Activated CD4-positive, alpha-beta memory T cell treated with anti-CD3 and anti-CD28 coated beads, Interleukin-2, amount 10 ng/mL, durations not matched to agents 7 days and 5 days (primary cell): ENCODE measurements at places on chromosomes 16 and 17.

DNA sequence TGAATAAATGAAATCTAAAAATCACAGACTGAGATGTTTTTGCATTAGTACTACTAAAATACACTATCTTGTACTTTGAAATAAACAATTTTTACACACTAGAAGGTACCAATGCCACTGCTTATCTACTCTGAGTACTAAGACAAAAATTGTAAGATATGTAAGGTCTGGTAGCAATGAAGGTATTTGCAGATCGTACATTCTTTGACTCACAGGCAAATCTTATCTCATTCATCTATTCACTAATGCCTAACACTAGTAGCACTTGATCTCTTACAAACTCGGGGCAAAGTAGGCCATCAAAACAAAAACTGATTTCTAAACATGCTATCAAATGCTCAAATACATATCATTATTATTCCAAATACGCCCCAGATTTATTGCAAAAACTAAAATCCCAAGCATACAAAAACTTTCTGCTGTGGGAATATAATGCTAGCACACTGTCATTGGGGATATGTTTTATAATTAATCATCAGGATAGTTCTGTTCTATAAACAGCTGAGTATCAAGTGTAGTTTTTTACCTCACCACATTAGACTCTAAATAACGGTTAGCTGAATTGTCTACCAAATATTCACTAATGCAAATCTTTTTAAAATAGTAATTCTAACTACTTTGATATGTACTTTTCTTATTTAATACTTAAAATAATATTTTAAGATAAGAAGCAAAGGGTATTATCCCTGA is 68.0 kb downstream of the MED13 start:
- no peak for DNase-seq

DNA sequence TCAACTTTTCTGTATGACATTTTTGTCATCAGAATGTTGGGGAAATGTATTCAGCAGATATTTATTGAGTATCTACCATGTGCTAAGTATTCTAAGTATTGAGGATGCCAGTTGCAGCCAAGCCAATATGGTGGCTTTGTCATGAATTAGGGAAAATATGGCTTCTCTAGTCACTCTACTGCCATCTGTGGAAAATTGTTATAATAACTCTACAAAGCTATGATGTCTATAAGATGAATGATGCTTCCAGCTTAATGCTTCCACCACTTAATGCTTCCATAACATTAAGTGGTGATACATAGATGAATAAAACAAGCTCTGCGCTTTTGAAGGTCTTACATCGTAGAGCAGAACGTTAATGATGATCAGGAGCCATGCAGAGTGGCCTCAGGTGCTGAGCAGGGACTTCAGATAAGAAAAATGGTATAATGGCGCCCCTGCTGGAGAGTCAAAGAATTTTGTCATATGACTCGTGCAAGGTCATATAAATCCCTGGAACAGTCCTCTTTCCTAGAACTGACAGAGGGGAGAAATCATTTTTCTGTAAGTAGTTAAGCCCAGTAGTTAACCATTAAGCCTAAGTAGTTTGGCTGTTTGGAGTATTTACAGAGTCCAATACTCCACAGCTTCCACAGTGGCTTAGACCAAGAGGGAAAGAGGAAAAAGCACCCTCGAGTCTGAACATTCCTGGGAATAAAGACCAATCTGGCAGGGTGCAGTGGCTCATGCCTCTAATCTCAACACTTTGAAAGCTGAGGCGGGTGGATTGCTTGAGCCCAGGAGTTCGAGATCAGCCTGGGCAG is 2.7 kb upstream of the TMIGD1 start:
- peak; percentile 63 for DNase-seq

DNA sequence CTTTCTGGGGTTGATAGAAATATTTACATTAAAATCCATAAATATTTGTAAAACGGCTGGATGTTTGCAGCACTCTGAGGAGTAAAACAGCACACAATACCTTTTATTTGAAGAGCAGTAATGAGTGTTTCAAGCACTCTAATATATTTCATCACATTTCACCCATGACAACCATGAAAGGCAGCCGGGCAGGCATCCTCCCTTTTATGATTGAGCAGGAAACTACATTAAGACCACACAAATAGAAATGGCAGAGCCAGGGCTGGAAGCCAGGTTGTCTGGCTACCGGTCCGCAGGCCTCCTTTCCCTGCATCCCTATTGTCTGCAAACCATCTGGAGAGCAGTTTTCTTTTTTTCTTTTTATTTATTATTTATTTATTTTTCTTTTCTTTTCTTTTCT is 23.1 kb upstream of the GPRC5C start:
- no peak for DNase-seq

DNA sequence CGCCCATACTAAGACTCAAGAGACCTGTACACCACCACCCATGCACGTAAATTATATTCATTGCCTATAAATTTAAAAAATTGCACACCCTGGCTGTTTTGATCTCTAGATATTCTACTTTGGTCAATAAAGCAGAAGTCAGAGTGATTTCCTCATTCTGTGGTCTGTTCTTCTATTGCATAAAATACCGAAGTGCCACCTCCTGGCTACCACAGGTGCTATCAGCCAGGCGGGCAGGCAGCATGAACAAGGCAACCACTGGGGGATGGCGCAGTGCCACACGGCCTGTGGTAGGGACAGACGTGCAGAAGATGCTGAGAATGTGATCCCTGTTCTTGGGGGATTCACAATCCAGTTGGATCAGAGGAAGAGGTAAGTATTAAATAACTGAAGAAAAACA is 122.3 kb downstream of the CDK5R1 start:
- DNase-seq: peak; percentile 79

DNA sequence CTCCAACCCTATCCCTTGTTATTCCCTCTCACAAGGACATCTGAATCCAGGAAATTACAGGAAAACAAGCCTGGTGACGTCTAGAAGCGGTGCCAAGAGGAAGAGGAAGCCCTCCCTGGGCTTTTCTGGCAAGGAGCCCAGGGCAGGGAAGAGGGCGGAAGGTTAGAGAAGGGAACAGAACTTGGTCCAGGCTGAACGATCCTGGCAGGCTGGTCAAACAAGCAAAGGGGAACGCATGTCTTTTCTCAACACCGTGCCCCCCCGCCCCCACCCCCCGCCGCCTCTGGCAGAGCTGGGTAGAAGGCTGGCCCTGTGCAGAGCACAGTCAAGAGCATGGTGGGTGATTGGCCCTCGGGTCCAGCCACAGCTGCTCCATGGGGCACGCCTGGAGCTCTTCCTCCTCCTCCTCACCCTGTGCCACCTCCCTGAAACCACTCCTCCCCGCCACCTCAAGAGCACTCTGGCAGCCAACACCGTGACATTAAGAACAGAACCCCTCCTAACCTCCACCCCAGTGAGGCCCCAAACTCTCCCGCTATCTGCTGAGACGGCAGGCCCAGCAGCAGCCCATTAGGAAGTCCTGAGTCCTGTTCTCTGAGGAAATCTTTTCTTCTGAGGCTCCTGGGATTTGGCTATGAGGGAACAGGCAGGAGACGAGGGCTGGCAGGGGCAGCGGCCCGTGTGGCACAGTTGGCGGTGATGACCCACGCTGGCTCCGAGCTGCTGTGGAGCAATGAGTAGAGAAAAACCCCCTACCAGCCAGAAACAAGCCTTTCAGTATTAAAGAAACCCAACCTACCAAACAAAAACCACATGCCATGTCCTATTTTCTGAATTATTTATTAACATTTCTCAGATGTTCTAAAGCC is 7.3 kb downstream of the C16orf86 start:
- DNase-seq: no peak

DNA sequence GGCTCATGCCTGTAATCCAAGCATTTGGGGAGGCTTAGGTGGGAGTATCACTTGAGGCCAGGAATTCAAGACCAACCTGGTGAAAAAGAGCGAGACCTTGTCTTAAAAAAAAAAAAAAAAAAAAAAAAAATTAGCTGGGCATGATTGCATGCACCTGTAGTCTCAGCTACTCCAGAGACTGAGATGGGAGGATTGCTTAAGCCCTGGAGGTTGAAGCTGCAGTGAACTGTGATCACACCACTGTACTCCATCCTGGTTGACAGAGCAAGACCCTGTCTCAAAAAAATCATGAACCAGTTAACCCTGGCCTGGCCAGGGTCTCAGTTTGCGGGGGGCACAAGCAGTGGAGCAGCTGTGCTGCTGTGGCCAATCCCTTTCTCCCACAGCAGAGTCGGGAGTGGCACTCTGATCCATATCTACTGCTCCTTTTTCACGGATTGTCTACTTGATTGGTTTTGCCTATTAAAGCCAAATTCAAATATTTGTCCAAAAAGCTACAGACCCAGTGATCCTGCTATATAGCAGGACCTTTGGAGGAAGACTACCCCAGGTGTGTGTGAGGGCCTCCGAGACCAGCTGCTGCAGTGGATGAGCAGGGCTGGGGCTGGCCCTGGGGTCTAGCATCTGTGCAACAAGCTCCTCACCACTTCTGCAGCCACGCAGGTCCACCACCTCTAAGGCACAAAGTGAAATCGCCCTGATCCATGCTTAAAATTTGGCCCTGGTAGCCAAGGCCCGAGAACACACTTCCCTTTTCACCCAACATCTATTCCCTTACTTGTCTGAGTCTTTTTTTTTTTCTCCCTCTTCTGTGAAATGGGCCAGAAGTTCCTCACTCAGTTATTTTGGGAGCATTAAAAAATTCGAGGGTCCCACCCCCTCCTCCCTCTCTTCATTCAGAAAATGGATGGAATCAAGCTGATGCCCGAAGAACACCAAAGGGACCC is 48.2 kb downstream of the LDHD start:
- no peak for DNase-seq

GRCh38 chr16:53629151-53629550 is 74.5 kb downstream of the RPGRIP1L start:
- DNase-seq: no peak

DNA sequence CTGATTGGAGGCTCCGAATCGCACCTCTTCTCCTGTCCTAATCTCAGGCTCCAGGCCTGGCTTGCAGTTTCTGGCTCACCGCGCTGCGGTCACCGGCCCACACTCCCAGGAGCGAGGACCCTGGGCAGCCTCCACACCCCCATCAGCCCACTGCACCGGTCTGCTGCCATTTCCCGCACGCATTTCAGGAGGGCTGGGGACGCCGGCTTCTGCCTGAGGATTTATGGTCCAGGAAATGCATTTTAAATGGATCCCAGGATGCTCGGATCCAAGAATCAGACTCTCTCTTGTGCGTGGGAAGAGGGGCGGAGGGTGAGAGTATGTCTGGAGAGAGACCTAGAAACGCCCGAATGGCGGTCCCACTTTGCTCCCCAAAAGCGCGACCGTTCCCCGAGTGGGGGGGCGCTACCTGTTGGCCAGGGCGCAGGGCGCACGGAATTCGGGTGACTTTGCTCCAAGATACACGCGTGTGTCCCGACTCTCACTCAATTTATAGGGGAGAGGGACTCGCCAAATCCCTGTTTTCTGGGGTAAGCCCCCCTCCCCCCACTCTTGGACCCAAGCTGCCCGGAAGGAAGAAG is 817 bp upstream of the JPH3 start:
- DNase-seq: no peak

DNA sequence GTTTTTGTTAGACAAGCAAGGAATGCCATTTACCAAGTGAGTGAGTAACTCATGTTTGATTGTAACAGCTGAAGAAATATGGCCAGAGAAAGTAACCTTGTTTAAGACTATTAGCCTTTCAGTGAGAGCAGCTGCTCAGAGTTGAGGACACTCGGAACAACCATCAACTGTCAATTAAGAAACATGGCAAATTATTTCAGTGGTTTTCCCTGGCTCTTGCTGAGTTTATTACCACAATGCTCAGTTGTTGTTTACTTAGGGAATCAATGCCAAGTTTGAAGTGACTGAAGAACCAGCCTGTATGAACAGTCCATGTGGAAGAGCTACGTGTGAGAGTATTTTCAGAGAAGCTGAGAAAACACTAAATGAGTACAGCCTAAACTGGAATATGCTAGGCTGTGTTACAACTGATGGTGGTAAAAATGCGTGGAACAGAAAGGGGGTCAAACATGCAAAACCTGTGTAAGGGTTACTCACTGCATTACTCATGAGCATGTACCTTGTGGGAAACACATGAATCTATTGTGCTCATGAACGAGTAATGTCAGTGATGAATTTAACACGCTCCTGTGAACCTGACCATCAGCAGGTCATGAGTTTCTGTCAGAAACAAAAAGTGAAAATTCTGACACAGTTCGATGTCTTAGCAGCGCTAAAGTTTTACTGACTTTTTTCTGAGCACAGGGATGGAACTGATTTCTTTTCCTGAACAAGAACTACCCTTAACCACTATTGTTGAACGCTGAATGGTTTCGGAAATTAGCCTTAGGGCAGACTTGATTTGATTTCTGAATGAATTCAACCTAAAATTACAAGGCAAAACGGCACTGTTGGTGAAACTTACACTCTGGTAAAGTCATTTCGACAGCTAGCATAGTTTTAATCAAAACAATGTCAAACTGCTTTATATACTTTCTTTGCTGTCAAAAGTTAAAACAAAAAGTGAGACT is 33.5 kb downstream of the GNA13 start:
- no peak for DNase-seq

- DNase-seq: no peak
These were observed 146.4 kb downstream of the SOCS1 start for GRCh38 chr16:11109566-11109965.

DNA sequence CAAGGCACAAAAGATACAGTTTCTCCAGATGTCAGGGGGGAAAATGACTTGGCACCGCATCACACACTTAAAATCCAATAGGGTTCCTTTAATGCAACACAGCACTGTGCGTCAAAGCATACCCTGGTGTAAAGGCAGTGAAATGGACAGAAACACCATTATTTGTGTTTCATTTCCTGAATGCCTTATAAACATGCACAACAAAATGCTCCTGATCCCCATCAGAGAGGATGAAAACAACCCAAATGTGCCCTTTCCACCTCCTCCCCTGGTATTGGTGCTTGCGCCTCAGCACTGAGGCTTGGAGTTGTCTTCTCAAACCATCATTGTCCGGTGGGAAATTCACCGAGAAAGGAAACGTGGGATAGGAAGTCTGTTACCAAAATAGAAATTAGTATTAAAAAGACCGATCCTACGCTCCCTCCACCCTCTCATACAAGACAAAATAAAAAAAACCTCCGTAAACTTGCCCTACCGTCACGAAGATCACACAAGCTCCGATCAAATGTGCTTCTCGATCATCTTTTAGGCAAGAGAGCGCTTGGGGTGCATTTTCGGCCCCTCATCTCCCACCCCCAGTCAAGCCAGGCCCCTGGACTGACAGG is 722 bp downstream of the CDC27 start:
- DNase-seq: no peak

GRCh38 chr17:15453782-15454181 is 13.6 kb downstream of the CDRT4 start:
- DNase-seq: no peak

DNA sequence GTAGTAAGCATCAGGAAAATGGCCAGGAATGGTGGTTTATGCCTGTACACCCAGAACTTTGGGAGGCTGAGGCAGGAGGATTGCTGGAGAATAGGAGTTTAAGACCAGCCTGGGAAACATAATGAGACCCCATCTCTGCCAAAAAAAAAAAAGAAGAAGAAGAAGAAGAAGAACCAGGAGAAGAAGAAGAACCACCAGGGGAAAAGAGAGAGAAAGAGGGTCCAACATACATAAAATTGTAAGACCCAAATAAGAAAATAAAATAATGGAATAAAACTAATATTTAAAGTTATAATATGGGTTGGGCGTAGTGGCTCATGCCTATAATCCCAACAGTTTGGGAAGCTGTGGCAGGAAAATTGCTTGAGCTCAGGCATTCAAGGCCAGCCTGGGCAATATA is 408.4 kb downstream of the ZFHX3 start:
- DNase-seq: no peak
